Muscle of arm (tissue), 14 donors: ENCODE measurements at places on chromosomes 5 and 9. TPM values are rescaled to one million over a fixed set of nuclear protein-coding genes. Genes with fewer than 3 reads are reported as not detected.
A peak's percentile ranks its signal among the peaks of the same experiment; 100 is the strongest.

DNA sequence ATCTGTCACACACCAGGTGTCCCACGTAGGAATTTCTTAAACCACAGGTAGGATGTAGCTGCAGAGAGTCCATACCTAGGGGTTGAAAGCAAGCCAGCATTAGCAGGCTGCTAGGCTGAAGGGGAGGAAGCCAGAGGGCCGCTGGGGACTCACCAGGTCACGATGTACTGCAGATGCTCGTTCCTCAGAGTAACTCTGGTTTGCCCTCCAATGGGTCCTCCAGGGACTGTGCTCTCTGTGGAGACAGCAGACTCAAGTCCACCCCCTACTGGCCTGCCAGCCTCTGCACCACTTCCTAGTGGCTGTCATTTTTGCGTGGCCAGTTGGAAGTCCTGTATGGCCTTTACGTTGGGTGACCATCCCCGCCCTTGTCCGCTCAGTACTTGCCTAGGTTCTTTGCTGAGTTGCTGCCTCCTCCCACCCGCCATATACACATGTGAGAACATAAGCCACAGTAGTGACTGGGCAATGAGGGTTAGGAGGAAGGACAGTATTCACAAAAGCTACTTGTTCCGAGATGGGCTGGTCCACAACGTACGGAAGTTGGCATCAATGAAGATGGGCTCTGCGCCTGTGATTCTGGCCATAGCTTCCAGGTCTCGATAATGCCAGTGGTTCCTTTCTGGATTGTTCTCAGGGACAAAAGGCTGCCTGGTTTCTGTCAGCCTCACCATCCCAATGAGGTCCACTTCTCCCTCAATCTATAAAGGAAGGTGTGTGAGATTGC, 4.1 kb downstream of the RPL7A start:
- no peak for DNase-seq

- no peak for DNase-seq
Measured at GRCh38 chr9:27335075-27335474, 38.1 kb upstream of the EQTN start.

- DNase-seq = no peak
Measured at GRCh38 chr5:1131191-1131621, 19.3 kb upstream of the SLC12A7 start.

DNA sequence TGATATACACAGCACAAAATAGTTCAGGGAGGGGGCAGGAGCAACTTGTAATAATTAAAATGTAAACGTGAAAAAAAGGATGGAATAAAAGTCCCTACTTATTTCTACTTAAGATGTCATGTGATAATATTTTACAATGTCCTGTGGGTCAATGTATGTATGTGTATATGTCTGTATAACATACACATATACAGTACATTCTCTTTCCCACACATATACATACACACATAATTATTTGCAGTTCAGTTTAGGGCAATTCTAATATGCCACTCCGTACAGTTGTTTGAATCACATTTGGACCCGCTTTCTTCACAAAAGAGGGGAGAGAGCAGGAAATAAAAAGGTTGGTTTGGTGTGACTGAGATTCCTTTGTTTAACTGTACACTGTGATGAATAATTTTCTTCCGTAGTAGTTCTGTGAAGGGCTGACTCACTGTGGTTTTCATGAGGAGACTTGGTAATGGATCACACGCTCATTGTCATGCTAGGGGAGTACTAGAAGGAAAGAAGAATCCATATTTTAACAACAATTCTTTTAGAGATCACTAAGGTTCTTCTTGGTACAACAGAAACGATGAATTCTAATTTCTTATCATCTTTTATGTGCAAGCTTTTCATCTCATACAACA, 26.2 kb upstream of the ACOT12 start:
- DNase-seq = no peak

DNA sequence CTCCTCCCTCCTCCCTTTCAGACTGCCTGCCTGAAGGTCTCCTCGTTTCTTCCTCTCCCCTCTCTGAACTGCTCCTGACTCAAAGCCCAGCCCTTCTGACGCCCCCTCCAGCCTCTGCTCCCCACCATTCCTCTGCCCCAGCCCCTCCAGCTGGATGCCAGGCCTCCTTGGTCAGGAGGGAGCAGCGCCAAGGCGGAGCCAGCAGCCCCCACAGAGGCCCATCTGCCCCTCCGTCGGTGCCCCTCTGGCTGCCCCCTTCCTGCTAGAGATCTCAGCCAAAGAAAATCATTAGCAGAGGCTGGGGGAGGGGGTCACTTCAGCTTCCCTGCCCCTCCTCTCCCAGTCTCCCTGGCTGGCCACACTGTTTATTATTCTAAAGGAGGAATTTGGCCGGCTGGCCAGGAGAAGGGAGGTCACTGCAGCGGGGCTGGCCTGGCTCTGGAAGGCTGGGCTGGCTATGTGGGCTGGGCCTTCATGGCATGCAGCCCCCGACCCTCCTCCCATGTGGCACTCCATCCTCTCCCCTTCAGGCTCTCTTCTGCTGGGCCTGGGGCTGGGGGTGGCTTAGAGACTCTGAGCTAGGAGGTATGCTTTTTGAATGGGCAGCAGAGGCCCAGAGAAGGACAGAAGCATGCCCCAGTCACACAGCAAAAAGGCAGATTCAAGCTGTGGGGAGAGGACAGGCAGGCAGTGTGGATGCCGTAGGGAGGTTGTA, 16.9 kb downstream of the PDGFRB start:
- DNase-seq = no peak

DNA sequence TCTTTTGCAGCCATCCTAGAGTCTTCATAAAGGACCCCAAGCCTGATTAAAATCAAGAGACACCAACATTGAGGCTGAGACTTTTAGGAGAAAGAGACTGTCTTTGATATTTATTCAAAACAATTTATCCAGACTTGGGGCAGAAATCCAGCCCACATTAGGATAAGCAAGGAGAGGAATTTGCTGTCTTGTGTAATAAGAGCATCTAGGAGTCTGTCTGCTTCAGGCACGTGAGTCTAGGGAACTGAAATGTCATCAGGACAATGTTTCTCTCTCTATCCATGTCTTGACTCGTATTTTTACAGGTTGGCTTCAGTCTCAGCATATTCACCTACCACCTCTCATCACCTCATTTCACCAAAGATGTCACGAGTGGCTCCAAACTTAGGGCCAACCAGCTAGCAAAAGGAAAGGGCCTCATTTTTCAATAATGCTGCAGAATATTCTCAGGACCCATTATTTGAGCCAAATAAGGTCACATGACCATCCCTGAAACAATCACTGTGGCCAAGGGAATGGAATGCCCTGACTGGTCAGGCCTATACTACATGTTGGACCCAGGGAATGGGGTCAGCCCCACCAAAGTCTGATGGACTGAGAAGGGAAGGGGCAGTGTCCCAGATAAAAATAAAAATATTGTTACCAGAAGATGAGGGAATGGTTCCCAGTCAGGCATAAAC, 70.3 kb upstream of the SAP30L start:
- no peak for DNase-seq

DNA sequence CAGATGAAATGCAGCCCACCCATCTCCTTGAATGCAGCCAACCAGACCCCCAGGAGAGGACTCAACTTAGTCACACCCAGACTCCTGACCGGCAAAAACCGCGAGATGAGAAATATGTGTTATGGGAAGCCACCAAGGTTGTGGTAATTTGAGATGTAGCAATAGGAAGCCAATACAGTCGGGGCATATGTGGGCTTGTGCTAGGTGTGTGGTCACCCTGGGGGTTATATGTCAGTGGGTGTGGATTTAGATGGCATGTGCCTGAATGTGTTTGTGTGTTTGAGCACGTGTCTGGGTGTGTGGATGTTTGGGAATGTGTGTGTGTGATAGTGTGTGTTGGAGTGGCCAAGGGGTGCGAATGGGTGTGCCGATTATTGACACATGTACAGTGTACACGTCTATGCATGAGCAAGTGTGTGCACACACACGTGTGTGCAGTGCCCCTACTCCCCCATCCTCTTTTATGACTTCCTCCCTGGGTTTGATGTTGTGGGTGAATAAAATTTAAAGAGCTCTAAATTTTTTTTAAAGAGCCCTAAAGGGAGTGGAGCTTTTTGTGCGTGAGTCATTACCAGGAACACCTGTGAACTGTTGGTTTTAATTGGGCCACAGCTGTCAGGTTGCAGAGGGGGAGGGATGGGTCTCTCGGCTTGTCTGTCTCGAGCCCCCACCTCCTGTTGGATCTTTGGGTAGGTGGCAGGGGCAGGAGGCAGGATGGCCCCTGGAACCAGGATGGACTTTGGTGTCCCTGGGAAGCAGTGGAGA, 86.8 kb downstream of the LHX2 start:
- DNase-seq = no peak

GRCh38 chr9:98790842-98791607, 5.3 kb downstream of the ANKS6 start:
- DNase-seq = peak; percentile 82

- DNase-seq = peak; percentile 84
Measured at GRCh38 chr9:34654323-34655051, 2.5 kb downstream of the IL11RA start.

- DNase-seq = no peak
Measured at GRCh38 chr9:98045234-98046179, 11.0 kb upstream of the NANS start.

DNA sequence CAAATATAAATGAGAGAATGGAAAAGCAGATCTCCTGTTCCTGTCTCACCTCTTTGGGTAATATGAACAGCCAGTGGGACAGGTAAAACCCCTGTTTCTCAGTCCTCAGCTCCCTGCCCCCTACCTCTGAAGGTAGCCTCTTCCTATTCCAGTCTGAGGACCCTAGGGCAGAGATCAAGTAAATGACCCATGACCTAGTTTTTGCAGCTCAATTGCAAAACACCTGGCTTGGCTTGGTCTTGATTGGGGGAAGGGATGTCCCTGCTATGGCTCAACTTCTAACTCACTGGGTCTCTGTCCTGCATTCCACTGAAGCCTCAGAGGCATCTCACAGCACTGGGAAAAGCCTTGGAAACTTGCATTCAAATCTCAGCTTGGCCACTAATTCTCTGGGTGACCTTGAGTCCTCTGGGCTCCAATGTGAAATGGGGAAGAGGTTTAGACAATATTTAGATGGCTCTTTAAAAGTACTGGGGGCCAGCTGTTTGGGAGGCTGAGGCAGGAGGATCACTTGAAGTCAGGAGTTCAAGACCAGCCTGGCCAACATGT, 1.6 kb upstream of the GALT start:
- no peak for DNase-seq

DNA sequence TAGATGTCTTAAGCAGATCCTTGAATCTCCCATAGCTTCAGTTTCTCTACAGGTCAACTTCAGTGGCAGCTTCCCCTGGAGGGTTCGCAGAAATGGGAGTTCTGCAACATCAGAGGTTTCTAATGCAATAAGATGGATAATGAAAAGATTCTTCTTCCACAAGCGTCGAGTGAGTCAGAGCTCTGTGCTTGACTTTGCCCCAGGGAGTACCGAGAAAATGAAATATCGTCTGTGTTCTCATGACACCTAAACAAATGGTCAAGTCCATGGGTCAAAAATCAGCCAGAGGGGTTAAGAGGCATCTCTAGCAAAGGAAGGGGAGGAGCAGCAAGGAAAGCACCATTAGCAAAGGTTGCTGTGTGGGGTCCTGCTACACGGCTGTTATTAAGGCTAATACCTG, 3.2 kb upstream of the ADRA1B start:
- DNase-seq = no peak

The FOXD4L3 gene
- not detected for polyA plus RNA-seq

The OBP2B gene
- polyA plus RNA-seq = not detected

The ANGPTL2 gene
- polyA plus RNA-seq = 92.2 TPM

The FUBP3 gene
- not detected for polyA plus RNA-seq

The ZFP37 gene
- polyA plus RNA-seq = 5.1 TPM

The GPR151 gene
- not detected for polyA plus RNA-seq

The DNAJC21 gene
- polyA plus RNA-seq = 50.0 TPM

The CNTNAP3B gene
- 3.0 TPM for polyA plus RNA-seq

The ECM2 gene
- 29.0 TPM for polyA plus RNA-seq

The CATSPER3 gene
- polyA plus RNA-seq = 0.69 TPM
